ENCODE measurements at places on chromosomes 1 and 21.

GRCh38 chr1:79052829-79053449 lies 46.4 kb upstream of the ADGRL4 start:
- no peak for DNase-seq

- no peak for DNase-seq
Observed at GRCh38 chr1:7610106-7610731, 160.9 kb upstream of the VAMP3 start.

DNA sequence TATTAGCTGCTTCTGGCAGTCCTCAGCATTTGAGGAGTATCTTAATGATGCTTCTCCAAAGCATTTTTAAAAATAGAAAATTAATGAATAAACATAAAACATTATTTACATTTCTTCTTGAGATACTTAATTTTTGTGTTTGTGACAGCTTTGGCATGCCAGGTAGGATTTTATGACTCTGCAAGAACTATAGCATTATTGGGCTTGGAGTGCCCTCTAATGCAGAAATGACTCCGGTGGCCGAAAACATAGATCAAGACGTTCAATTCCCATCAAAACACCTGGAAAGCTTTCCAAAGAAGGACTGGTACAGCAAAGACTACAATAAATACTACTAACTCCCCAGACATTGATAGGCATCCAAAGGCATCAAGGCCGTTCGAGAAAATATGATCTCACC lies 366.4 kb upstream of the CXADR start:
- peak; percentile 19 for DNase-seq

GRCh38 chr1:154809436-154810413 lies 60.4 kb downstream of the KCNN3 start:
- no peak for DNase-seq

DNA sequence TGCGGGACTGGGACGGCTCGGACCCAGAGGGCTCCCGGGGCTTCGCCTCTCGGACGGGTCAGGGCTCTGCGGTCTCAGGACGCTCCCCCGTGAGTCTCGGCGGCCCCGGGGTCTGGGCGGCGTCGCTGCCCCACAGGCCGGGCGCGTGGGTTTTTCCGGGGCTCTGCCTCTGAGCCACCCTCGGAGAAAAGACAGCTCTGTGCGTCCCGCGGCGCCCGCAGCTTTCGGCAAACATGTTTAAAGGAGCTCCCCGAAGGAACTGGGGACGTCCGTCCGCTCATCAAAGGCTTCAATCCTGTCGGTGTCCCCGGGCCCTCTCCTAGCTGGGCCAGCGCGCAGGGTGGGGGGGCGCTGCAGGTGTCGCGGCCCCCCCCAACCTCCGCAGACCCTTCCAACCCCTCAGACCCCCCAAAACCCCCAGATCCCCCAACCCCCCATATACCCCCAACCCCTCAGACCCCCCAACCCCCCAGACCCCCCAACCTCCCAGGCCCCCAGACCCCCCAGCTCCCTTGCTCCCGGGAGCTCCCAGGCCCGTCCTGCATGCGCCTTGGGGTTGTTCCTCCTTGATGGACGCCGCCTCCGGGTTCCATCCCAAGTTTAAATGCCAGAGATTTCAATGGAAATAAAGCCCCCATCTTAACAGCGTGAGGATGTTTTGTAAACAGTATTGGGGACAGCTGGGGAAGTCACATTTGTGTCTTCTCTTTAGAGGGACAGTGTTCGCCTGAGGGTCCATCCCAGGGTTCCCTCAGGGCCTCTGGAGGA lies 996 bp upstream of the C1orf159 start:
- DNase-seq: no peak

- no peak for DNase-seq
Observed at GRCh38 chr1:43947874-43948437, 1.2 kb downstream of the IPO13 start.

- DNase-seq: peak; percentile 51
Observed at GRCh38 chr1:234956821-234957329, 171.8 kb downstream of the TOMM20 start.

GRCh38 chr21:44969931-44970755 lies 30.3 kb downstream of the SLX9 start:
- DNase-seq: no peak

DNA sequence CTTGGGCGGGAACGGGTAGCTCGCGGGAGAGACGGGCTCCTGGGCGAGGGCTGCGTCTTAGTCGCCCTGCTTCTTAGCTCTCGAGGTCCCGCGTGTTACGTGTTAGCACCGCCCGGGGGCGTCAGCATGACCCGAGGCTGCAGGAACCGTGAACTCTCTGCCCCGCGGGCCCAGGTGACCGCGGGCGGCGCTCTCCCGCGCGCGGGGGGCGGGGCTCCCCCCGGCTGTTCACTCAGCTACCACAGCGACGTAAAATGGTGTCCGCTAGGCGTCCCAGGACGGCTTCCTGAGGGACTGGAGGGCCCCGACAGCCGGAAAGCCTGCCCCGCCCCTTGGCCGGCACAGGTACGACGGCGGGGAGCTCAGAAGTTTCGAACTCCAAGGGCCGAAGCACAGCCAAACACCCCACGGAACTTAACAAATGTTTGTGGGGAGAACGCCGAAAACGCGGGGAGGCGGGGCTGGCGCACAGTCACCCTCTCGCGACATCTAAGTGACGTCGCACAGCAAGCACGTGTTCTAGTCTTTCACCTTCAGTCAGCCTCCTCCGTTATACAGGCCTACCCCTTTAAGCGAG lies 780 bp upstream of the RBM15 start:
- DNase-seq: no peak

DNA sequence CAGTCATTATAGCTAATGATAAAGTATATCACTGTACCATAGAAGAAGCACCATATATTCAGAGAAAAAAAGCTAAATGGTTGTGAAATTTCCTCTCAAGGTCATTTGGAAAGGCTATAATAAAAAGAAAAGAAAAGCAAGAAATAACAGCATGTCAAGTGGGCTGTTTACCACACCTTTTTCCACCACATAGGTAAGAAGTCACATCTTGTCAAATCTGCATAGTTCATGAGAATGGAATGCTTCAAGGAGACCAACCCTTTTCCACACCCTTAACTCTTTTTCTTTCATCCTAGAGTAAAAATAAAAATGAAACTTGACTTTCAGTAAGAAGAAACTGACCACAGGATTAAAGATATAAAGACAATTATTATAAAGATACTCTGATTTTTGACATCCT lies 91.2 kb downstream of the ATP6V1G3 start:
- DNase-seq: no peak

- no peak for DNase-seq
Observed at GRCh38 chr1:164562947-164563520, 4.0 kb downstream of the PBX1 start.

DNA sequence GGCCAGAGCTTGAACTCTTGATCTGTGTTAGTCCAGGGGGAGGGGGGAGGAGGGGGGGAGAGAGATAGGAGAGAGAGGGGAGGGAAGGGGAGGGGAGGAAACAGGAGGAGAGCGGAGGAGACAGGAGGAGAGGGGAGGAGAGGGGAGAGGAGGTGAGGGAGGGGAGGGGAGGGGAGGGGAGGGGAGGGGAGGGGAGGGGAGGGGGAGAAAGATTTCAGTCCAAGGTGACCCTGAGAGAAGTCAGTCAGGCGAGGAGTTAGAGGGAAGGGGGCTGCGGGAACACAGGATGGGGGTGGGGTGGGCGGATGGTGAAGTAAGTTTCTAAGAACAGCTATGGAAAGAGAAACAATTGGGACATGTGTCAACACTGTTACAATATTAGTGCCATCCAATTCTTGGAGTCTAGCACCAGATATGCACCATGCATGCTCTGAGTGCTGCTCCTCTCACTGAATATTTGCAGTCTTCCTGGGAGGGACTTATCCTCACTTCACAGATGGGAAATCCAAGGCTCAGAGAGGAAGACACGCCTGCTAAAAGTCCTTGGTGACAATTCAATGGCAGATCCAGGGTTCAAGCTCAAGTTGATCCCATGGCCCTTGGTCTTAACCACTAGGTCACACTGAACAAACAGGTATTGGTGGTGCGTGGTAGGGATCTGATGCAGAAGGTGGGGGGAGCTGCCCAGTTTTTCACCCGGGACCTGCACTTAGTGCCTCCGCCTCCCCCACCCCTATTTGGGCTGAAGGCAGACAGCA lies 42.5 kb upstream of the ECE1 start:
- DNase-seq: no peak

- DNase-seq: peak; percentile 68
Observed at GRCh38 chr1:8409106-8409505, 91.2 kb downstream of the SLC45A1 start.

DNA sequence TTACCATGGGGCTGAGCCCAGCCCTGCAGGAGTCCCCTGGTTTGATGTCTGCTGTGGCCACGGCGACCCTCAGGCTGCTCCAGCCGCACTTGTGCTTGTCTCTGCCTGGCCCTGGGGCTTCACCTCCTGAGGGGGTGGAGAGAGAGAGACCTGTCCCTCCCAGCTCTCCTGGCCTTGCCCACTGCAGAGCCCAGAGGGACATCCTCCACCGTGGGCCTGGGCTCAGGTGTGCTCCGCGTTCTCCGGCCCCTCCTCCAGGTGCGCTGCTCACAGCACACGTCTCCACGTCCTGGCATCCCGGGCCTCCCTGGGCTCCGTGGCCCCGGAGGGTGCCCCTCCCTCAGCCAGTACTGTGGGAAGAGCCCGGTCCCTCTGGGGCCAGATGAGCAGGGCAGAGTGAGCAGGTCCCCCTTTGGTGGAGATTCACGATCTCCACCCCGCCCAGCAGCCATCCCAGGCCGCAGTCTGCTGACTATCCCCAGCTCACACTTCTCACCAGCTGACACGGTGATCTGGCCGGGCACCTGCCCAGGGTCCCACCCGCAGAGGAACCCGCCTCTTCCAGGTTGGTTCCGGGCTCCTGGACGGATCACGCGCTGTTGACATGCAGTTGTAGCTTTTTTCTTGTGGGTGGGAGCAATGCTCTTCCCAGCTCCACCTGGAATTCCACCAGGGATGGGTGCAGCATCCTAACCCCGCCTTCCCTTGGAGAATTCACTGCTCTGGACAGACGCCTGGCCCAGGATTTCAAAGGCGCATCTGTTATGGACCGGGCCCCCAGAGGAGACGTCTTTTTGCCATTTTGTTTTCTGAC lies 41.8 kb upstream of the POFUT2 start:
- DNase-seq: no peak

DNA sequence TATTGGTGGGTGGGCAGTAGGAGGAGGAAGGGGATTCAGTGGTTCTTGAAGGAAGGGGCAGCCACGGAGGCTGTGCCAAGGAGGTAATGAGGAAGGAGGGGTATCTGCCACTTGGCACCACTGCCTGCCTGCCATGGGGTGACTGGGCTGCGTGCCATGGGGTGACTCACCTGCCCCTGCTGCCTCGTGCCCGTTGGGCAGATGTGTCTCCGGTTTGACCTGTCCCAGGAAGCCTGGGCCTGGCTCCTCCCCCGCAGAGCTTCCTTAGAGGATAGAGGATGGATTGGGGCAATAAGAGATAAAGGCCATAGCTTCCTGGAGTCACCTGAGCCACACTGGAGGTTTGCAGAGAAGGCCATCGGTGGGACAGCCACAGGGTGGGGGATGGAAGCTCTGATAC lies 1.7 kb downstream of the PADI3 start:
- DNase-seq: no peak

DNA sequence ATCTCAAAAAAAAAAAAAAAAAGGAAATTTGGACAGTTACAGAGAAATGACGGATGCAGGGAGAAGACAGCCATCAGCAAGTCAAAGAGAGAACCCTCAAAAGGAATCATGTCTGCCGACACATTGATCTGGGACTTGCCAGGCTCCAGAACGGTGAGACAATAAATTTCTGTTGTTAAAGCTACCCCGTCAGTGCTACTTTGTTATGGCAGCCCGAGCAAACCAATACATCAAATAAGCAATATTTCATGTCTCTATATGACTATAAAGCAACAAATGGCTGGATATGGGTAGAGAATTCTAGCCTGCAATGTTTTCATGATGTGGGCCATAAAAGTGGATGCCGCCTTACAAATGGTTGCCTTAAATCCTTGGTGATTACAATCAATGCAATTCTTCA lies 23.3 kb upstream of the FAM89A start:
- DNase-seq: no peak

DNA sequence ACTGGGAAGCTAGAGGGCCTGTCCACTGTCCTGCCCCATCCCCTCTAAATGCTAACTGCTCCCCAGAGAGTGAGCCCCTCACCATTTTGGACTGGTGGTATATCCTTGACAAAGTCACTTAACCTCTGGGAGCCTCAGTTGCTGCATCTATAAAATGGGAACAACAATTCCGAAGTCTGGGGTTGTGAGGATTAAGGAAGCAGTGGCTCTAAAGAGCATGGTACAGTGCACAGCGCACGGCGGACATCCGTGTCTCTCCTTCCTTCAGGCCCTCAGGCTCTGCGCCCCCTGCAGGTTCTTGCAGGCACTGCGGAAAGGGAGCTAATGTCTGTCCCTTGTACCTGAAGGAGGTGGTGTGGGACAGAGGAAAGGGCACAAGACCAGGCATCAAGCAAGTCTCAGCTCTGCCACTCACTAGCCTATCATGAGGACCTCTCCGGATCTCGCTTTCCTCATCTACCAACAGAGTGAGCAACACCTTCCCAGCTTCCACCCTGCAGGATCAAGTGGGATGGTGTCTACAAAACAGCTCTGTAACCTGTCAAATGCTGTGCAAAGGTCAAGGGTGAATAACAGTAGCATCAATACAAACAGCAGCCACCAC lies 20.1 kb downstream of the ECE1 start:
- DNase-seq: no peak

Measured in brain (organoid and tissue), 16 donors.